ENCODE measurements at places on chromosomes 3 and 15. TPM values are rescaled to one million over a fixed set of nuclear protein-coding genes. Genes with fewer than 3 reads are reported as not detected.

The RAF1 gene
- 82.1 TPM for polyA plus RNA-seq

The SCN11A gene
- 0.30 TPM for polyA plus RNA-seq

DNA sequence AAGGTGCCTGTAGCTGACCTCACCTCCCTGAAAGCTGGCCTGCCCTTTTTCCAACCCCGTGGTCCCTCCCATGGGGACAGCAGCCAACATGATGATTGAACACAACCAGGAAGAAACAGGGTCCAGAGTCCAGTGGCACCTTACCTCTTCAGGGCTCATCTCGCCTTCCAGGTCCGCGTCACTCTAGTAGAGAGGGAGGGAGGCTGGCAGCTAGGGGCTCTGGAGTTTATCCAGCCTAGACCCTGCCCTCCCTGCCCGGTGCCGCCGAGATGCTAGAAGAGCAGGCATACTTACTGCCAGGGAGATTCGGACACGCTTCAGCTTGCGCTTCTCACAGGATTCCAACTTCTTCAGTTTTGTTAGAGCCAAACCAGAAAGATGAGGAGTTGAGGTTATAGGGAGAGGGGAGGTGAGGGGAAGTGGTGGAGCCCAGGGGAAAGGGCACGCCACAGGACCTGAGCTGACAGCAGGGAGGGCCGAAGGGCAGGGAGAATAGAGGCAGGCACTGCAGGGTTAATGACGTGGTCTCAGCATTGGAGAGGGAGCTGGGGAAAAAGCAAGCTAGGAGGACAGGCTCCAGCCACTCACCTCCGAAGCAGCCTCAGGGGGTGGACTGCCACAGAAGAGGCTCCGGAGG lies 9.1 kb downstream of the CLCN2 start:
- no peak for DNase-seq

GRCh38 chr3:69094467-69095205 lies 9.9 kb downstream of the ARL6IP5 start:
- no peak for DNase-seq

The PATL2 gene
- polyA plus RNA-seq, result 2.3 TPM

The TNNC1 gene
- polyA plus RNA-seq, result 1.6 TPM

- DNase-seq, result no peak
Observed at GRCh38 chr3:55524565-55525244, 37.6 kb upstream of the WNT5A start.

GRCh38 chr3:61029194-61029593 lies 222.1 kb downstream of the FHIT start:
- DNase-seq, result no peak

The CCRL2 gene
- 5.4 TPM for polyA plus RNA-seq

- no peak for DNase-seq
Observed at GRCh38 chr3:139470199-139470598, 6.1 kb downstream of the RBP2 start.

- no peak for DNase-seq
Observed at GRCh38 chr15:89814112-89814742, 425 bp downstream of the ANPEP start.

- no peak for DNase-seq
Observed at GRCh38 chr3:190064112-190064511, 56.6 kb downstream of the P3H2 start.

DNA sequence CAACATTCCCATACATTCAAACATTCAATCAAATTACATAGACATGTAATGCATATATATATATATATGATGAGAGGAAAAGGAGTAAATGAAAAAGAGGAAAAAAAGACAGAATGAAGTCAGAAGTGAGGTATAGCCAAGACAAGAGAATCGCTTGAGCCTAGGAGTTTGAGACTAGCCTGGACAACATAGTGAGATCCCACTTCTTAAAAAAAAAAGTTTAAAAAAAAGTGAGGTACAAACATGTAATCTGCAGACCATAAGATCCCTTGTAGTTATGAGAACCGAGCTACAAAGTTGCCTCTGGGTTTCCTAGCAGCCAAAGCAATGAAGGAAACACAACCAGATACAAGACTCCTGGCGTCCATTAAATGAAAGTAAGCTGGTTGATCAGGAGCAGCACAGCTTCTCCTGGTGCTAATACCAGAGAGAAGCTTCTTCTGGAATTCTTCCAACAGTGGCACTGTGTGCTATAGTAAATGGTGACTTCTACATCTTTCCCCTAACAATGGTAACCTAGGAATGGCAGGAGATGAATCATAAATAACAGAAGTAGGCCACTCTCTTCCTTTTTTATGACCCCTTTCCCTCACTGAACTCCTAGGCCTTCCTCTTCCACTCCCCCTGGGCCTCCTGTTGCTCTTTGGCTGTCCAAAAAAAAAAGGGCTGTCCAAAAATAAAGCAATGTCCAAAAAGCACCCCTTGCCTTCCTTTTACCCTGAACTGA lies 3.5 kb downstream of the KCNMB3 start:
- no peak for DNase-seq

GRCh38 chr3:185750015-185750414 lies 74.8 kb downstream of the IGF2BP2 start:
- DNase-seq, result no peak

DNA sequence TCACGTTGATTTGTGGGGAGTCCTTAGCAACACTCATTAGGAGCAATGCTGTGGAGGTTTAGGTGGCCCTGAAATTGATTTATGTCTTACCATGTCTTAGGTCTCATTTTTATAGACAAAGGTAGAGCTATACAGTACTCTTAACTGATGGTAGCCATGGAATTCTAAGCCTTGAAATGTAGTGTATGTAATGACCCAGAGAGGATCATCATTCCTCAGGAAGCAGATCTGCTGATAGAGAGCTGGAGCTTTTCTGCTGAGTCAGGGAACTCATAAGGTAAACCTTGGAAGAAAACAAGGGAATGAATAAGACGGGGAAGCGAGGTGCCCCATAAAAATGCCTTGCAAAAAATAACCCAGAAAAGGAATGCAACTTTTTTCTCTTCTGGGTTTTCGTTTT lies 34.0 kb upstream of the ZNF639 start:
- DNase-seq, result no peak

The SLC6A11 gene
- 0.13 TPM for polyA plus RNA-seq

- DNase-seq, result no peak
Observed at GRCh38 chr3:70071138-70071537, 71.6 kb downstream of the SAMMSON start.

GRCh38 chr3:15453991-15454625 lies 26.7 kb downstream of the EAF1 start:
- no peak for DNase-seq

DNA sequence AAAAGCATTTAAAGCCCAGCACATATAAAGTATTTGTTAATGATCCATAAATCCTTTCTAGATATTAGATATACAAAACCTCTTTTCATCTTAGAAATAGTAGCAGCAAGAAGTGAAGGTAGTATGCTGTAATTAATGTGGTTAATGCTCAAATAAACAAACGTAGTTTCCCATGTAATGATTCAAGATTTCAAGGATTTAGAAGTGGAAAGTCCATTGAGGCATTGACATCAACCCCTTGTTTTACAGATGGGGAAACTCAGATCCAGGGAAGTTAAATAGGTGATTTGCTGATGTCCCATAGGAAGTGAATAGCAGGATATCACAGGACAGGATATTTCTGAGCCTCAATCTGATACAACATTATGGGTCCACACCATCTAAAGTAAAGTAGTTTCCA lies 47.2 kb downstream of the TSC22D2 start:
- no peak for DNase-seq

The FILIP1L gene
- 139 TPM for polyA plus RNA-seq

GRCh38 chr15:52417521-52417920 lies 111.2 kb downstream of the MYO5A start:
- no peak for DNase-seq

DNA sequence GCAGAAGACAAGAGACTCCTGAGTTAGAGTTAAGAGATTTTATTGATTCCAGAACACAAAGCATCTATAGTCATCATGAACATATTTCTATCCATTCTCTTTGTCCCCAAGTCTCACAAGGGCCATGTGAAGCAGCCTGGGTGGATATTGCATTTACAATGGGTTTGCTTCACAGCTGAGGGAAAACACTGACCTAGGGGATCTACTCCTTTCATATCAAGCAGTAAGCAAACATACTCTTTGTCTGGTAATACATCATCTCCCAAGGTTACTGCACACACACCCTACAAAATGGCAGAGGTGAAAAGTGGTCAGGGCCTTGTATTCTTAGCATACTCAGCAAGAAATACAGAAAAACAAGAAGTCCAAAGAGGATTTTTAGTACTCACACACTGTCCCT lies 267.7 kb upstream of the BCHE start:
- DNase-seq, result no peak

The PCSK6 gene
- polyA plus RNA-seq, result 3.8 TPM

The TMEM42 gene
- 27.5 TPM for polyA plus RNA-seq

The CD86 gene
- 0.85 TPM for polyA plus RNA-seq

- DNase-seq, result no peak
Observed at GRCh38 chr3:133812872-133813271, 7.3 kb downstream of the SRPRB start.

- no peak for DNase-seq
Observed at GRCh38 chr3:145869958-145870357, 291.0 kb downstream of the PLOD2 start.

The TRIM42 gene
- not detected for polyA plus RNA-seq
